Activated T-helper 1 cell treated with anti-CD3 and anti-CD28 coated beads, Interleukin-2, amount 50 U/mL, for 16 hours (primary cell): ENCODE measurements at places on chromosomes 3 and 15.

DNA sequence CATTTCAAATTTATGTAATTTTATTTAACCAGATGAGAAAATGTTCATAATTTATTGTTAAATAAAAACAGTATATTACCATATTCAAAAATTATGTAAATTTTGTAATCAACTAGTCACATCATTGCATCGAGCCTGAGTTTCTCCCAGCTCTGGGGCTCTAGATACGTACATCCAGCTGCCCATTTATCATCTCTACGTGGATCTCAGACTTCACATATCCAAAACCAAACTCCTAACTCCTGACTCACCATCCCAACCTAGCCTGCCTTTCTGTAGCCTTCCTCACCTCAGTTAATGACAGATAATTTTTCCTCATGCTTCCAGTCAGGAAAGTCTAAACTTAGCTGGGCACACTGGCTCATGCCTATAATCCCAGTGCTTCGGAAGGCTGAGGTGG, 194.8 kb downstream of the SSR3 start:
- no peak for DNase-seq

DNA sequence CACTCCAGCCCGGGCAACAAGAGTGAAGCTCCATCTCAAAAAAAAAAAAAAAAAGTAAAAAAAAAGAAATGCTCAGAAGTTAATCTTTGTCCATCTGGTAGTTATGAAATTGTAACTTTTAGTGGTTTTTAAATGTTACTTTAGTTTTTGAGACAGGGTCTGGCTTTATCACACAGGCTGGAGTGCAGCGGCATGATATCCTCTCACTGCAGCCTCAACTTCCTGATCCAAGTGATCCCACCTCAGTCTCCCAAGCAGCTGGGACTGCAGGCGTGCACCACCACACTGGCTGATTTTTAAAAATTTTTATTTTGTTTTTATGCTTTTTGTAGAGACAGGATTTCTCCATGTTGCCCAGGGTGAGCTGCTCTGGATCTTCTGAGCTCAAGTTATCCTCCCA, 1.3 kb downstream of the RNU5B-1 start:
- DNase-seq: no peak

GRCh38 chr15:45611305-45611704, 23.5 kb upstream of the SQOR start:
- DNase-seq: no peak

DNA sequence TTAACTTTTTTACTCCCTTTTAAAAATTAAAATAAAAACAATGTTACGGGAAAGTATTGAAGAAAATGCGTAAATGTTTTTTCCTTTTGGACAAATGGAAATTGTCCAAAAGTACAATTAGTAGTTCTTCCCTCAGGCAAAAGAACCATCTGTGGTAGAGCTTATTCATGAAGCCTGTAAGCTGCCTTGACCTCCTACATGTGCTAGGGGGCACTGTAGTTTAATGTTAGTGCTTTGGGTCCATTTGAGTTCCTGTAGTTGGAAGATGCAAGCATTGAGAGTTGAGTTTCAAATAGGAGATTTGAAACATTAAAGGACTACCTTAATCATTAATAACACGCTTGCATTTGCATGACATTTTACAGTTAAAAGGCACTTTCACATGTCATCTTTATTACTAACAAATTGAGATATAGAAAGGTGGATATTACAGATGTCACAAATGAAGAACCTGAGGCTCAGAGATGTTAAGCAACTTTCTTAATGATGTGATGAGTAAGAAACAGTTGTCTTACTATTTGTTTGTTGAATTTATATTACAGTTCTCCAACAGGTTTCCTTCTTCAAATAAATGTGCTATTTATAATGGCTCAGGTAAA, 1.8 kb upstream of the ZNF385D start:
- DNase-seq: no peak

- no peak for DNase-seq
Measured at GRCh38 chr3:156552973-156553372, 1.9 kb downstream of the SSR3 start.

DNA sequence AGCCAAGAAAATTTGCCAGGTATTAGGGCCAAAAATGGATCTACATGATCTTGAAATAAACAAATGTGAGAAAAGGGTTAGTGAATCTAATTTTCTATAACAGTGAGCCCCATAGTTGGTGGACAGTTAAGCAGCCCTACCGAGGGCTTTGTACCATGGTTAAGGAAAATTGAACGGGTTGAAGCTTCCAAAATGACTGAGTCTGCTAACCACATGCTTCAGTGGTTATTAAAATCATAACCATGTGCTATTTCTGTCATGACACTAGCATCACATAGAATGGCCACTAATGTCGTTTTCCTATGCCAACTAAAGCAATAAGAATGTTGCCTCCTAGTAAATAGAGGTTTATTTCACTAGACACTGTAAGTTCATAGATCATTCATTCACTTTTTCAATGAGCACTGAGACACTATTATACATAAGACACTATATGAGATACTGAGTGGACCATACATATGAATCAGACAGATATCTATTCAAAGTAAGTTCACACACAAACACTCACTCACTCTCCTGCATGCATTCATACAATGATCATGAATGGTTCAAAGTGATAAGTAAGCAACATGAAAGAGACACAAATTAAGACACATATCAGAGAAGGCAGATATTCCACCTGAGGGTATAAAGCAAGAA, 4.3 kb downstream of the SST start:
- no peak for DNase-seq

DNA sequence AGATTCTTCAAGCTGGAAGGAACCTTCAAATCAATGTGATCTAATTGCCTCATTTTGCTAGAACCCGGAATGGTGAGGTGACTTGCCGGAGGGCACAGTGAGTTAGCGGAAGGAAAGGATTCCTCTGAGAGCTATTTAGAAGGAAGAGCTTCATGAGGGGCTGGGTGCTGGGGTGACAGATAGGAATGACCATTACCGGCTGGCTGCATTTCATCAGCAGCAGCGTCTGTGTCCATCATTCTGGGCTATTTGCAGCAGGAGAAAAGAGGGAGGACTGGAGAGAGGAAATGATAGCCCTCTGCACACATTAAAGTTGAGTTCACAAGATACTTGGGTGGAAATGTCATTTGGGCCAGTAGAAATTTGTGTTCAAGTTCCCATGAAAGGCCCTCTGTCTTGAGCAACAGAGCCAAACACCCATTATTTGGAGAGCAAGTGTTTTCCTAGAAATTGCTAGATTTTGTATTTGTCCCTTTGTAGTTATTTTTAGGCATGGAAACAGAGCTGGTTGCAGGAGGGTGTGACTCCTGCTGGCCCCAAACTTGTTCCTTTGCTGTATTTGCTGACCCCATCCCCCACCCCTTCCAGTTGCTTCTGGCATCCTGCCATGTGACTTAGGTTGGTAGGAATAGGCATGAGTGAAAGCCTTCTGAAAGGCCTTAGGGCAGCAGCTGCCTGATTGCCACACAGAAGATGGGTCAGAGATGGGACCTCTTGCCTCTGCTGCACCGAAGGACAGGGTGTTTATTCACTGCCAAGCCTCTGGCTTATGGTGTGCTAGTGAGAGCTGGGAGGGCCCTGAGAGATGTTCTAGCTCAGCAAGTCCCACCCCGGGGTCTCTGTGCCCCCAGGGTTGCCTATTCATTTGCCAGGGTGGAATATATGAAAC, 87.5 kb upstream of the PLXNA1 start:
- no peak for DNase-seq

DNA sequence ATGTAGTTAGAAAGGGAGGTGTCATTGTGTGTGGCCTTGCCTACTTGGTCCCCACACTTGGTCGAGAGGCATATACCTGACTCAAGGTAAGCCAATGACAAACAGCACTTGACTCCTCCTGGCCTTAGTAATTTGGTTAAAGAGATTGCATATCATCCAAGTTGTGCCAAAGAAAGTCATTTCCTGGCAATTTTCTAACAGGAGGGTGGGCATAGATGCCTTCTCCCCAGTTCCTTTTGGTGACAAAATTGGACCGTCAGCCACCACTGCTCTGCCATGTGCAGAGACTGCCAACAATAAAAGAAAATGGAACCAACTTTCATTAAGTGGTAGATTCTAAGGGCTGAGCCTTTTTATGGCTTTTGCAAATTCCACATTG, 7.9 kb upstream of the LEKR1 start:
- DNase-seq: no peak

- DNase-seq: no peak
Measured at GRCh38 chr3:15294929-15295328, 37.5 kb downstream of the SH3BP5 start.

DNA sequence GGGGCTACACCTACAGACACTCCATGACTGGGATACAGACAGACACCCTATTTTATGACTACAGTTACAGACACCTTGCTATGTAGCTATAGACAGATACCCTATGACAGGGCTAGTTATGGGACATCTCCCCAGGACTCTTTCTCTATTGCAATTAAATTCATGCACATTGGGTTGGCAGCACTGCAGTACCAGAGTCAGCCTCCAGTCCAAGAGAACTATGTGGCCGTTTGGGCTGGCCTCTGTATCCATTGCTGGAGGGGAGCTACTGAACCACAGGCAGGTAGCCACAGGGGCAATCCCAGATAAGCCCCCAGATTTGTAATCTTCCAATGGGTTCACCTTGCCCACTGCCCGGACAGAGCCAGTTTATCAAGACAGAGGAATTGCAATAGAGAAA, 108.4 kb upstream of the SPATA16 start:
- DNase-seq: no peak

GRCh38 chr3:52829906-52830463, 487 bp downstream of the ITIH4 start:
- DNase-seq: no peak

DNA sequence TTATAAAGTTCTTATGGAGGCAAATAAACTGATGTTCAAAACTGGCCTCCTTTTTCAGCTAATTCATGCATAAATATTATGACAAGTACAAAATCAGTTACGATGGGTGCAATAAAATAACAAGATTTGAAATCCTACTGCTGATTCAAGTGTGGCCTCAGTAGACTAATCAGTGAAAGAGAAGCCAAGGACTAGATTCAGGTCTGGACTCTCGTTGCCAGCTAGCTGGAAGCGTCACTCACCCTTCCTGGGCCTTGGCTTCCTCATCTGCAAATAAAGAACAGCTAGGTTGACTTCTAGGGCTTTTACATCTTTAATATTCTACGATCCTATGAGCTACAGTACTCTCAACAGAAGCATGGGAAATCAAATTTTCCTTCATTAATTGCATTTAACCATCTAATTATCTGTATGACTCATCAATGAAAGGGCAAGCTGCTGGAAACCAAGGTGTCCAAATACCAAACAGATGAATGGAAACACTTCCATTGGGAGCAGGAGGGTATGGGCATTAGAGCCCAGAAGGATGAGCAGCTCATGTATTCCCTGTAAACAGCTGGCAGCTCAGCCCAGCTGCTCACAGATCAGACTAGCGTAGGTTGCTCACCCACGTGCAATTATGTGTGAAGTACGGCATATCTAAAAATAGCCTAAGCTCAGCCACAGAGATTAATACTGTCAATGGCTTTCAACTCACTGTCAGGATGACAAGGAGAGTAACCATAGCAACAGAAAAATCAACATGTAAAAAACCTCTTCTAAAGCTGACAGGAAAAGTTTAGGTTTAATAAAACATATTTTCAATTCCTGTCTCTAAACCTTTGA, 294.8 kb downstream of the PLCL2 start:
- no peak for DNase-seq

GRCh38 chr3:128503751-128504532, 10.9 kb upstream of the GATA2 start:
- DNase-seq: no peak

DNA sequence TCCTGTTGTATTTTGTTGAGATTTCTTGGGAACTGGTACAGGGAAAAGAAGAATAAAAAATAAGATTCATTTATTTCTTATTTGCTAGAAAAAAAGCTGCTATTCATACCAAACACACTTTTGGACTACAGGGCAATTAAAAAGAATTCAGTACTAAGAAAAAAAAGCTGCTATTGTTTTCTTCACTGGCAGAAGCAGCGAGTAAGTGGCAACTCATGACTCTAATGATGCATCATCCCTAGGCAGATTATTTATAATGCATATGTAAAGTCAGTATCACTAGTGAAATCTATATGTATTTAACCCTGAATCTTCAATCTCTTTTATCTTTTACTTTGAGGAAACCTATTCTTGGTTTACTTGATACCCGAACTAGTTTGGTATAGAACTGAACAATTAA, 15.2 kb downstream of the PFN2 start:
- DNase-seq: no peak

- DNase-seq: no peak
Measured at GRCh38 chr3:47411696-47412452, 31.1 kb downstream of the PTPN23 start.

- DNase-seq: no peak
Measured at GRCh38 chr15:25408428-25408827, 30.4 kb downstream of the UBE3A start.

- no peak for DNase-seq
Measured at GRCh38 chr3:164192974-164193373, 885.3 kb downstream of the SI start.

GRCh38 chr15:98113327-98113726, 152.8 kb downstream of the ARRDC4 start:
- no peak for DNase-seq

- no peak for DNase-seq
Measured at GRCh38 chr15:97652041-97652440, 308.5 kb upstream of the ARRDC4 start.

- no peak for DNase-seq
Measured at GRCh38 chr3:82506204-82506603, 744.8 kb upstream of the GBE1 start.

DNA sequence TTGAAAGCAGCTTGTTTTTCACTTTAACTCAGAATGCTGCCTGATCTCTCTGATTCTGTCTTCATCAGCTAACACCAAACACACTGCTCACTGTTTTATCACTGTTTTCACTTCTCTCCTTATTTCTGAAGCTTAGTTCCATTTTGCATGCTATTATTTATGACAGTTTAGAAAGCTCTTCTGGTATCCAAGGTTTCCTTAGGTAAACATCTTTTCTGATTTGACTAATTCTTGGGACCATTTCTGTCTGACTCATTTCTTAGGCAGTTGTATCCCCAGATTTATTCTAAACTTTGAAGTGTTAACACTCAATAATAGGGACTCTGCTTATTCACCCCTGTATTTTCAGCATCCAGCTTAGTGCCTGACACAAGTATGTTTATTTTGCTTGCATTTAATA, 167.7 kb downstream of the BCHE start:
- DNase-seq: no peak

DNA sequence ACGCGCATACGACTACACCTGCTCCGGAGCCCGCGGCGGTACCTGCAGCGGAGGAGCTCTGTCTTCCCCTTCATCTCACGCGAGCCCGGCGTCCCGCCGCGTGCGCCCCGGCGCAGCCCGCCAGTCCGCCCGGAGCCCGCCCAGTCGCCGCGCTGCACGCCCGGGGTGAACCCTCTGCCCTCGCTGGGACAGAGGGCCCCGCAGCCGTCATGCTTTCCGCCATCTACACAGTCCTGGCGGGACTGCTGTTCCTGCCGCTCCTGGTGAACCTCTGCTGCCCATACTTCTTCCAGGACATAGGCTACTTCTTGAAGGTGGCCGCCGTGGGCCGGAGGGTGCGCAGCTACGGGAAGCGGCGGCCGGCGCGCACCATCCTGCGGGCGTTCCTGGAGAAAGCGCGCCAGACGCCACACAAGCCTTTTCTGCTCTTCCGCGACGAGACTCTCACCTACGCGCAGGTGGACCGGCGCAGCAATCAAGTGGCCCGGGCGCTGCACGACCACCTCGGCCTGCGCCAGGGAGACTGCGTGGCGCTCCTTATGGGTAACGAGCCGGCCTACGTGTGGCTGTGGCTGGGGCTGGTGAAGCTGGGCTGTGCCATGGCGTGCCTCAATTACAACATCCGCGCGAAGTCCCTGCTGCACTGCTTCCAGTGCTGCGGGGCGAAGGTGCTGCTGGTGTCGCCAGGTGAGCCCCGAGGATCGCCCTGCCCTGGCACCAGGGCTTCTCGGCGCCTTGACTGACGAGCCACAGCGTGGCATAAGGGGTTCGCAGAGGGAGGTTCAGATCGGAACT, 420 bp downstream of the SLC27A2 start:
- DNase-seq: no peak
